ENCODE measurements at places on chromosomes 3 and 15. TPM values are rescaled to one million over a fixed set of nuclear protein-coding genes. Genes with fewer than 3 reads are reported as not detected.

- no peak for DNase-seq
These were observed 634.8 kb downstream of the MECOM start for GRCh38 chr3:169028716-169029115.

DNA sequence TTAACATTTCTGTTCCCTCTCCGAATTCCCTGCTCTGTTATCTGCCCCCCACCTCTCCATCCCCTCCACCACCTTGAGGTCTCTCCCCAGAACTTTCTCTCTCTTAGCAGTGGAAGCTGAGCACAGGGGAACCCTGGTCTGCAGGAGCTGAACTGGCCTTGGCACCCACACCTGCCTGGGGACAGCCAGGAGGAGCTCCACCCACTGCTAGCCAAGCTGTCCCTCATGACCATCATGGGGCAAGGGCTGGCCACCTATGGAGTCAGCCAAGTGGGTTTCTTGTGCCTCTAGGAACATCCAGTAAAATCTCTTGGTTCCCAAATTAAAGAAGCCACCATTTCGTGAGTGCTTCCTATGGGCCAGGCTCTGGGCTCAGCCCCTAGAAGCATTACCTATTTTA is 276.4 kb upstream of the TLE3 start:
- DNase-seq, result no peak

DNA sequence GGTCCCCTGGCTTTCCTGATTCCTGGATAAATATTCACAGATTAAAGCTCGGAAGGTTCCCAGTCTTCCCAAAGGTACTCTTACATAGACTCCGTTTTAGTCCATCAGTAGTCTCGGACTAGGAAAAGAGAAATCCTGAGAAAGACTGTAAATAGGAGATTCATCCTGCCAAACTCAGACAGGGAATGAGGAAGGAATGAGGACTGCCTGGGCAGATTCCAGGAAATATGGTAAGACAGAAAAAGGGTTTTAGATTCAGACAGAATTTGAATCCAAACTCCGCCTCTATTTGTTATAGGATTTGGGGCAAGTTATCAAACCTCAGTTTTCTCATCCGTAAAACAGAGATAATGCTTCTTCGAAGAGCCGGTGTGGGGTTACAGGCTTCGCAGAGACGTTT is 77.8 kb upstream of the VGLL4 start:
- DNase-seq, result no peak

GRCh38 chr15:90106522-90107117 is 4.4 kb upstream of the IDH2 start:
- peak; percentile 66 for DNase-seq

GRCh38 chr15:90036806-90037510 is 35.8 kb downstream of the ZNF710 start:
- peak; percentile 8 for DNase-seq

BFSP2 gene
- not detected for total RNA-seq

All from gastrocnemius medialis (tissue), 4 donors.